Thoracic aorta (tissue), 2 donors: ENCODE measurements at places on chromosomes 1 and 21.

DNA sequence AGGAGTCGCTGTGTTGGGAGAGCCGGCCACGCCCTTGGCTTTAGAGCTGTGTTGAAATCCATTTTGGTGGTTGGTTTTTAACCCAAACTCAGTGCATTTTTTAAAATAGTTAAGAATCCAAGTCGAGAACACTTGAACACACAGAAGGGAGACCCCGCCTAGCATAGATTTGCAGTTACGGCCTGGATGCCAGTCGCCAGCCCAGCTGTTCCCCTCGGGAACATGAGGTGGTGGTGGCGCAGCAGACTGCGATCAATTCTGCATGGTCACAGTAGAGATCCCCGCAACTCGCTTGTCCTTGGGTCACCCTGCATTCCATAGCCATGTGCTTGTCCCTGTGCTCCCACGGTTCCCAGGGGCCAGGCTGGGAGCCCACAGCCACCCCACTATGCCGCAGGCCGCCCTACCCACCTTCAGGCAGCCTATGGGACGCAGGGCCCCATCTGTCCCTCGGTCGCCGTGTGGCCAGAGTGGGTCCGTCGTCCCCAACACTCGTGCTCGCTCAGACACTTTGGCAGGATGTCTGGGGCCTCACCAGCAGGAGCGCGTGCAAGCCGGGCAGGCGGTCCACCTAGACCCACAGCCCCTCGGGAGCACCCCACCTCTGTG, 4.7 kb downstream of the C1orf35 start:
- H3K27ac ChIP-seq = no peak overlapping the region
- peaks cover 20% of the 10 kb centered on the region for H3K4me1 ChIP-seq
- H3K36me3 ChIP-seq = peaks cover 32% of the 10 kb centered on the region
- H3K4me3 ChIP-seq = no peak overlapping the region
- DNase-seq = no peak
- H3K27me3 ChIP-seq = no peaks in the 10 kb centered on the region

- no peak overlapping the region for H3K4me3 ChIP-seq
- peaks cover 12% of the 10 kb centered on the region for H3K36me3 ChIP-seq
- H3K27ac ChIP-seq = no peak overlapping the region
Measured at GRCh38 chr1:227002531-227003049, 62.5 kb downstream of the COQ8A start.

DNA sequence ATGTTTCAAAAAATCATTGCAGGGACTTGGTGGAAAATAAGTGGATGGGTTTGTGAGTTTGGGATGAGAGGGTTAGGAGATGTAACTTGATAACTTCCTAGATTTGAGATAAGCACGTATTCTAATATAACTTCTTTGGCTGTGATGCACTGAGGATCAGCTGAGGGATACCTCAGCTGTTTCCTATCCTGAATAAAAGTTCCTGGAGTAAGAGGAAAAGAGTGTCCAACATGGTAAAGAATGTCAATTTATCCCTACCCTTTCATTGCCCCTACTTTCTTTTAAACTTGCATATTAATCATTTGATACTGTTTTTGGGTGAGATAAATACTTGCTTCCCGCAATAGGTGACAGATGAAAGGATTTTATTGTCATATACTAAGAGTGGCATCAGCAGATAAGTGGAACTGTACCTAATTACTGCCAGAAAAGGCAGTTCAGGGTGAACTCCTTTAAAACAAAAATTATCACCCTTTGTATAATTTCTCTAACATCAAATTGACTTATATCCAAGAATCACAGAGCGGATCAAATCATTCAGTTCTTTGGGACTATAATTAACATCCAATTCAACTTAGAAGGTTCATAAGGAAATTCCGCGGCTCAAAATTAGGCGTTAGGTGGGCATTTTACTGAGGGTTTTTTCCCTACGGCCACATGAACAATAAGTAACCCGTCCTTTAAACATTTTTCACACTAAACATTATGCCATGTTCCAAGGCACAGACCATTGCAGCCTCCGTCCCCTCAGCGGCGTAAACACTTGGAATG, 1.4 kb upstream of the SUCO start:
- no peak for DNase-seq
- H3K27ac ChIP-seq = peak overlapping the region; percentile 99
- H3K27me3 ChIP-seq = no peaks in the 10 kb centered on the region
- H3K4me1 ChIP-seq = peaks cover 6% of the 10 kb centered on the region

GRCh38 chr21:31335957-31336738, 7.9 kb downstream of the TIAM1 start:
- H3K4me3 ChIP-seq = no peak overlapping the region
- H3K27me3 ChIP-seq = no peaks in the 10 kb centered on the region
- H3K36me3 ChIP-seq = no peaks in the 10 kb centered on the region
- H3K4me1 ChIP-seq = no peaks in the 10 kb centered on the region

DNA sequence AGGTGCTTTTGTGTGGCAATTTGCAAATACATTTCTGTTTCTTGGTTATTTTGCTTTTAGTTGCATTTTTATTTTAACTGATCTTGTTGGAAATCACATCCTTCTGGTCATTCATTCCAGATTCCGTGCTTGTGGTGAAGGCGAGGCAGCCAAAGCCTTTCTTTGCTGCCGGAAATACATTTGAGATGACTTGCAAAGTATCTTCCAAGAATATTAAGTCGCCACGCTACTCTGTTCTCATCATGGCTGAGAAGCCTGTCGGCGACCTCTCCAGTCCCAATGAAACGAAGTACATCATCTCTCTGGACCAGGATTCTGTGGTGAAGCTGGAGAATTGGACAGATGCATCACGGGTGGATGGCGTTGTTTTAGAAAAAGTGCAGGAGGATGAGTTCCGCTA, 34.8 kb upstream of the CD101 start:
- H3K27me3 ChIP-seq = no peaks in the 10 kb centered on the region
- H3K4me3 ChIP-seq = no peak overlapping the region
- DNase-seq = no peak
- no peaks in the 10 kb centered on the region for H3K36me3 ChIP-seq
- peaks cover 7% of the 10 kb centered on the region for H3K4me1 ChIP-seq
- H3K27ac ChIP-seq = no peak overlapping the region

DNA sequence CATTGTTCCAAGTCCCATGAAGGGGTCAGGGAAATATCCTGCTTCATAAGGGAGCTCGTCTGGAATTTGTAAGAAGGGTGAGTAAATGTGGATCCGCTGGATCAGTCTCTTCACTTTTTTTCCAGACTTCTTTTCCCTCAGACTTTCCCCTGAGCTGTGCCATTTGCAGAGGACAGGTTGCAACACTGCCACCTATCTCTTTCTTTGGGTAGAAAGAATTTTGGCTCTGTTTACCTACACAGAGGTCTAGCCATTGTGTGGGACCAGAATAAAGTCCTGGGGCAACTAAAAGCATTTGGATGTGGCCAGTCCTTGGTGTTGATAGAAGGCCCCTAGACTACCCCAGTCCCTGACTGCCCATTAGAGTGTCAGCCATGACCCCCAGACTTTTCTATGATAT, 1146.7 kb upstream of the PRMT6 start:
- no peaks in the 10 kb centered on the region for H3K4me1 ChIP-seq
- H3K36me3 ChIP-seq = no peaks in the 10 kb centered on the region
- DNase-seq = no peak
- H3K27ac ChIP-seq = no peak overlapping the region

GRCh38 chr1:151825751-151826660, 5.6 kb downstream of the RORC start:
- no peaks in the 10 kb centered on the region for H3K36me3 ChIP-seq
- no peak overlapping the region for H3K27ac ChIP-seq
- no peaks in the 10 kb centered on the region for H3K27me3 ChIP-seq

DNA sequence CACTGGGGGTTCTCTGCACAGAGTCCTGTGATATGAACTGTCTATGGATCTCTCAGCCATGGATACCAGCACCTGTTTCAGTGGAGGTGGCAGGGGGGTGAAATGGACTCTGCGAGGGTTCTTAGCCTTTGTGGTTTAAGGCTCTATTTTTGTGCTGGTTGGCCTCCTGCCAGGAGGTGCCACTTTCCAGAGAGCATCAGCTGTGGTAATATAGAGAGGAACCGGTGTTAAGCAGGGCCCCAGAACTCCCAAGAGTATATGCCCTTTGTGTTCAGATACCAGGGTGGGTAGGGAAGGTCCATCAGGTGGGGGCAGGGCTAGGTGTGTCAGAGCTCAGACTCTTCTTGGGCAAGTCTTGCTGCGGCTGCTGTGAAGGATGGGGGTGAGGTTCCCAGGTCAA, 330.0 kb upstream of the PLD5 start:
- H3K4me1 ChIP-seq = no peaks in the 10 kb centered on the region
- DNase-seq = no peak
- no peaks in the 10 kb centered on the region for H3K27me3 ChIP-seq

DNA sequence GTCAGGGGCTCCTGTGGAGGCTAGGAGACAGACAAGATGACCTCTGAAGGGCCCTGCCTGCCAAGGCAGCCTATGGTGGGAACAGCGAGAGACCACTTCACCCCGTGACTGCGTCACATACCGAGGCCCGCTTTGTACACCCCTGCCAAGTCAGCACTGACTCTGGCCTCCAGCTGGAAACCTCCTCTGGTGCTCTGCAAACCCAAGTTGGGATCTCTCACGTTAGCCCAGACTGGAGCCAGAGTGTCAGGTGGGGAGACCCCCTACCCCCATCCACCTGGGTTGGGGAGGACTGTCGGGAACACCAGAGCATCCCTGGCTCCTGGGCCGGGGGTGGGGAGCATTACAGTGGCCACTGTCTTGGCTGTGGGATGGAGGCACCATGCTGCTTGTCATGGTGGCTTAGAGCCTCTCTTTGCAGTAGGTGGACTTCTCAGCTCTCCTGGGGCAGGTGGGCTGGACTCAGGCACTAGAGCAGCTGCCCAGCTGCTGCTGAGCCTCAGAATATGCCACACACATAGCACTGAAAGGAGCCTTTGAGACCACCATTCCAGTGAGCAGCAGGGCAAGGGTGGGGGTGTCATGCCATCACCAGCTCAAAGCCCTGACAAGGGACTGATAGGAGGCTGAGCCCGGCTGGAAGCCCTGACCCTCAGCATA, 50.4 kb downstream of the ELK4 start:
- H3K27ac ChIP-seq = no peak overlapping the region
- no peak overlapping the region for H3K4me3 ChIP-seq
- H3K27me3 ChIP-seq = no peaks in the 10 kb centered on the region
- DNase-seq = no peak

DNA sequence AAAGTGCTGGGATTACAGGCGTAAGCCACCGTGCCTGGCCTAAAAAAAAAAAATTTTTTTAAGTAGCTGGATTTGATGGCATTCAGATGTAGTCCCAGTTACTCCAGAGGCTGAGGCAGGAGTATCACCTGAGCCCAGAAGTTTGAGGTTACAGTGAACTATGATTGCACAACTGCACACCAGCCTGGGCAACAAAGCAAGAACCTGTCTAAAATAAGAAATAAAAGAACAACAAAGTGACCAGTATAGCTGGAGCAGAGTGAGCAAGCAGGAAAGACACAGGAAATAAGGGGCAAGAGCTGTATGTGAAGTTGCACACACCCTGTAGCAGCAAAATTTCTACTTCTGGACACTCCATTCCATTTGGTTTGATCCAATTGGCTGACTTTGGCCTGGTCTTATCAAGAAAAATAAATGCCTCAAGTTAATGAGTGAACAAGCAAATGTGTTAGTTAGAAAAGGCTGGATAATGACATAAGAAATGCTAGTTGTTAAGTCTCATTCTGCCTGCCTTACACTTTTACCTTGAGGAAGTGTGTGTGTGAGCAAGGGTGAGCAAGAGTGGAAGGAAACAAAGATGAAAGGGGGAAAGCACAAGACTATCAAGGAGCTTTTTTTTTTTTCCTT, 7.9 kb downstream of the ATP5IF1 start:
- no peak for DNase-seq
- no peaks in the 10 kb centered on the region for H3K36me3 ChIP-seq
- peaks cover 20% of the 10 kb centered on the region for H3K4me1 ChIP-seq
- no peak overlapping the region for H3K27ac ChIP-seq
- H3K4me3 ChIP-seq = no peak overlapping the region

GRCh38 chr1:195236991-195237889, 1371.0 kb downstream of the KCNT2 start:
- DNase-seq = no peak
- H3K4me1 ChIP-seq = no peaks in the 10 kb centered on the region
- no peaks in the 10 kb centered on the region for H3K36me3 ChIP-seq
- H3K27ac ChIP-seq = no peak overlapping the region

GRCh38 chr1:227838181-227838580, 22.7 kb downstream of the PRSS38 start:
- no peak overlapping the region for H3K4me3 ChIP-seq
- H3K27ac ChIP-seq = no peak overlapping the region
- DNase-seq = no peak
- no peaks in the 10 kb centered on the region for H3K4me1 ChIP-seq

GRCh38 chr21:31554511-31555022, 104.9 kb upstream of the SOD1 start:
- H3K4me3 ChIP-seq = no peak overlapping the region
- H3K27me3 ChIP-seq = no peaks in the 10 kb centered on the region
- peaks cover 21% of the 10 kb centered on the region for H3K4me1 ChIP-seq
- DNase-seq = no peak
- H3K36me3 ChIP-seq = no peaks in the 10 kb centered on the region
- H3K27ac ChIP-seq = no peak overlapping the region

- DNase-seq = no peak
- no peaks in the 10 kb centered on the region for H3K4me1 ChIP-seq
- H3K27me3 ChIP-seq = no peaks in the 10 kb centered on the region
- H3K27ac ChIP-seq = no peak overlapping the region
Measured at GRCh38 chr1:175270361-175270760, 77.8 kb upstream of the KIAA0040 start.

- no peaks in the 10 kb centered on the region for H3K27me3 ChIP-seq
- no peaks in the 10 kb centered on the region for H3K36me3 ChIP-seq
- no peak overlapping the region for H3K27ac ChIP-seq
- no peak overlapping the region for H3K4me3 ChIP-seq
- DNase-seq = no peak
Measured at GRCh38 chr1:108327534-108328466, 83.9 kb upstream of the NBPF4 start.

DNA sequence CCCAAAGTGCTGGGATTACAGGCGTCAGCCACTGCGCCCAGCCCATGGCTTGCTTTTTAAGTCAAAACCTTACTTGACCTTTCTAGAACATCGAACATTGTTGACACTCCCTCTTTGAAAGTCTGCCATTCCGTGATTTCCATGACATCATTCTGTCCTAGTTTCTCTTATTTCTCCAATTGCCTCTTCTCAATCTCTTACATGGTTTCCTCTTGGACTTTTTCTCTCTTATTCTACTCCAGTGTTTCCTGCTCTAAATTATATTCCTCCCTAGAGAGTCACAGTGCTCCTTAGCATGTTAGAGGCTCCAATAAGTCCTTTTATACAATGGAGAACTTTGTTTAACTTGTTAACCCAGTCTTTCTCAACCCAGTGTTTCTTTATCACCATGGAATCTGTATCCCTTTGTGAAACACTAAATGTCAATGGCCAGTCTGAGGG, 25.5 kb downstream of the JAM2 start:
- no peaks in the 10 kb centered on the region for H3K4me1 ChIP-seq
- no peaks in the 10 kb centered on the region for H3K36me3 ChIP-seq
- H3K4me3 ChIP-seq = no peak overlapping the region

GRCh38 chr1:244365809-244366208, 85.9 kb downstream of the ADSS2 start:
- H3K4me1 ChIP-seq = no peaks in the 10 kb centered on the region
- no peaks in the 10 kb centered on the region for H3K27me3 ChIP-seq
- H3K36me3 ChIP-seq = no peaks in the 10 kb centered on the region
- no peak overlapping the region for H3K4me3 ChIP-seq
- H3K27ac ChIP-seq = no peak overlapping the region

- no peaks in the 10 kb centered on the region for H3K27me3 ChIP-seq
- peaks cover 16% of the 10 kb centered on the region for H3K4me1 ChIP-seq
- H3K27ac ChIP-seq = no peak overlapping the region
Measured at GRCh38 chr1:15838721-15839120, 8.8 kb upstream of the SPEN start.

GRCh38 chr1:54475357-54475881, 69.2 kb upstream of the SSBP3 start:
- no peaks in the 10 kb centered on the region for H3K36me3 ChIP-seq
- H3K4me3 ChIP-seq = peak overlapping the region; percentile 68
- no peak for DNase-seq
- H3K27me3 ChIP-seq = no peaks in the 10 kb centered on the region
